ENCODE measurements at places on chromosomes 1 and 21.

GRCh38 chr1:18881642-18882431 lies 20.5 kb downstream of the ALDH4A1 start:
- no peaks in the 10 kb centered on the region for H3K4me1 ChIP-seq
- H3K27me3 ChIP-seq = no peaks in the 10 kb centered on the region

DNA sequence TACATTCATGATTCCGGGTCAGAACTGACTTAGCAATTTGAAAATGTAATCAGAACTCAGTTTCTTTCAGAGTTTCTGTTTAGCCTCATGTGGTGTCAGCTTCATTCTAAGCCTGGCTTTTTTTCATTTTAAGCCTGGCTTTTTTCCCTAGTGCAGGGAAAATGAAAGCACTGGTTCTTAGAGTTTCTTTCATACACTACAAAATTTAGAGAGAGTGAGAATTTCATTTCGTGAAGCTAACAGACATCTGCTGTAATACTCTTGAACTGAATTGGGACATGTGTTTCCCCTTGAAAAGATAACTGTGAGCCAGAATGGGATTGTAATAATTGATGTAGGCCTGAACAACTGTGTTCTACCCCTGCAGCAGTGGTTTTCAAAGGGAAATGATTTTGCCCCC lies 95.3 kb upstream of the KIAA0040 start:
- no peaks in the 10 kb centered on the region for H3K27me3 ChIP-seq
- no peak for DNase-seq
- no peak overlapping the region for H3K4me3 ChIP-seq
- peak overlapping the region; percentile 25 for H3K27ac ChIP-seq
- H3K4me1 ChIP-seq = no peaks in the 10 kb centered on the region

DNA sequence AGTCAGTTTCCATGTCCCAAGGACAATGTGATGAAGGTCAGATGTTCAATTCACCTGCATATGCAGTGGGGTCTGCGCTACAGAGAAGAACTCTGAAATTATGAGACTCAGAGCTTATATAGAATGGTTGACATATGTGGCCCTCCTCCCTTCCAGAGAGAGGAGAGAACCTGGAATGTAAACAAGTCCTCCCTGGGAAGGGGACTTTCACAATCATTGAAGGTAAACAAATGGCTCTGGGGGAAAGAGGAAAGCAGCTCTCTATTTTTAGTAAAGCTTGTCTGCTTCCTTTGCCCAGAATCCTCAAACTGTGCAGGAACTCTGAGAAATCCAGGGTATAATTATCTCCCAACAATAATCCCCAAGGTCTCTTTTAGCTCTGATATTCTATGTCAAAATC lies 9.8 kb downstream of the OVGP1 start:
- H3K27me3 ChIP-seq = no peaks in the 10 kb centered on the region
- no peak for DNase-seq
- H3K4me3 ChIP-seq = no peak overlapping the region
- H3K27ac ChIP-seq = no peak overlapping the region
- H3K36me3 ChIP-seq = peaks cover 11% of the 10 kb centered on the region

DNA sequence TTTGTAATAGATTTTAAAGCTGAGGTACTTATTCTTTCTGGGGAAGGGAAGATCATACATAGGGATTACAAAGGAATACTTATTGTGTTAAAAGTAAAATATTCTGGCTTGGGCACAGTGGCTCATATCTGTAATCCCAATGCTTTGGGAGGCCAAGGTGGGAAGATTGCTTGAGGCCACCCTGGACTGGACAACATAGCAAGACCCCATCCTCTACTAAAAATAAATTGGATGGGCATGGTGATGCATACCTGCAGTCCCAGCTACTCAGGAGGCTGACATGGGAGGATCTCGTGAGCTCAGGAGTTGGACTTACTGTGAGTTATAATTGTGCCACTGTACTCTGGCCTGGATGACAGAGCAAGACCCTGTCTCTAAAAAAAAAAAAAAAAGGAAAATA lies 27.6 kb downstream of the GABPB2 start:
- H3K36me3 ChIP-seq = peaks cover 22% of the 10 kb centered on the region
- no peak overlapping the region for H3K27ac ChIP-seq
- H3K4me3 ChIP-seq = no peak overlapping the region
- no peaks in the 10 kb centered on the region for H3K4me1 ChIP-seq
- no peaks in the 10 kb centered on the region for H3K27me3 ChIP-seq
- DNase-seq = no peak

DNA sequence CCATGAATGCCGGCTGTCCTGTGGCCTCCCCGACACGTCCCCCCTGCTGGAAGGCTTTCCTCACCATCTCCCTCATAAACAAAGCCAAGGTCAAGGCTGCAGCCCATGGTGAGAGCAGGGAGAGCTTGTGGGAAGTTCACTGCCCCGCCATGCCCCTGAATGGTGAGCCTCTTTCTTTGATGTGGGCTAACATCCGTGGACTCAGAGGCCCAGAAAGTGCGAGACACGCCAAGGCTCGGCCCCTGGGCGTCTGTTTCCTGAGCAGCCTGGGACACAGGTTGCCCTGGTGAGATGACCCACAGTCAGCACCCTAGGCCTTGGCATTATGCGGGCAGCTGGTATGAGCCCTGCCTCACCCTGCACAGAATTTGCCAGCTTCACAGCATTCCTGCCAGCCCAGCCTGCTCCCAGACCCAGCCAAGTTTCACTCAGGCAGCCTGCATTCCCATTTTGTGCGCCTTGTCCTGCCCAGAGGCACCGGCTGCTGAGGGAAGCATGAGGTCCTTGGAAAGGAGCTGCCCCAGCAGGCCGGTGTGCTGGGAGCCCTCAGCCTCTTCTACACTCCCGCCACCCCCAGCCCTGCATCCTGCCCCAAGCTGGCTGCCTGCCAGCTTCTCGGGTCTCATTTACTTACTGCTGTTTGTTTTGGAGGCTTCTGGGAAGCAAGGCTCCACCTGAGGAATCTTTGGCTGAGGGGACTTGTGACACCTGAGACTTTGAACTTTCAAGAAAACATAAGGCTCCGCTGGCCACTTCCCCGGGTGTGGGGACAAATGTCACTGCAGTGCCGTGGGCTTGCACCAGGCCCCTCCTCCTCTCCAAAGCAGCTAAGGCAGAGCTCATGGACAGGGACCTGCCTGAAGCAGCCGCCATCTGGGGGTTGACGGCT lies 31.9 kb downstream of the NEK2 start:
- H3K4me1 ChIP-seq = peaks cover 10% of the 10 kb centered on the region
- H3K27me3 ChIP-seq = no peaks in the 10 kb centered on the region
- H3K36me3 ChIP-seq = no peaks in the 10 kb centered on the region

- DNase-seq = no peak
- H3K4me1 ChIP-seq = no peaks in the 10 kb centered on the region
- H3K27ac ChIP-seq = no peak overlapping the region
- no peaks in the 10 kb centered on the region for H3K27me3 ChIP-seq
Observed at GRCh38 chr1:99540744-99541143, 105.2 kb upstream of the PALMD start.

- no peaks in the 10 kb centered on the region for H3K27me3 ChIP-seq
- no peak overlapping the region for H3K27ac ChIP-seq
- H3K4me3 ChIP-seq = no peak overlapping the region
- no peaks in the 10 kb centered on the region for H3K36me3 ChIP-seq
- DNase-seq = no peak
Observed at GRCh38 chr1:65332821-65333220, 23.5 kb downstream of the DNAJC6 start.

- H3K27ac ChIP-seq = no peak overlapping the region
- H3K36me3 ChIP-seq = no peaks in the 10 kb centered on the region
- H3K27me3 ChIP-seq = no peaks in the 10 kb centered on the region
Observed at GRCh38 chr1:41650028-41650880, 165.8 kb upstream of the EDN2 start.

DNA sequence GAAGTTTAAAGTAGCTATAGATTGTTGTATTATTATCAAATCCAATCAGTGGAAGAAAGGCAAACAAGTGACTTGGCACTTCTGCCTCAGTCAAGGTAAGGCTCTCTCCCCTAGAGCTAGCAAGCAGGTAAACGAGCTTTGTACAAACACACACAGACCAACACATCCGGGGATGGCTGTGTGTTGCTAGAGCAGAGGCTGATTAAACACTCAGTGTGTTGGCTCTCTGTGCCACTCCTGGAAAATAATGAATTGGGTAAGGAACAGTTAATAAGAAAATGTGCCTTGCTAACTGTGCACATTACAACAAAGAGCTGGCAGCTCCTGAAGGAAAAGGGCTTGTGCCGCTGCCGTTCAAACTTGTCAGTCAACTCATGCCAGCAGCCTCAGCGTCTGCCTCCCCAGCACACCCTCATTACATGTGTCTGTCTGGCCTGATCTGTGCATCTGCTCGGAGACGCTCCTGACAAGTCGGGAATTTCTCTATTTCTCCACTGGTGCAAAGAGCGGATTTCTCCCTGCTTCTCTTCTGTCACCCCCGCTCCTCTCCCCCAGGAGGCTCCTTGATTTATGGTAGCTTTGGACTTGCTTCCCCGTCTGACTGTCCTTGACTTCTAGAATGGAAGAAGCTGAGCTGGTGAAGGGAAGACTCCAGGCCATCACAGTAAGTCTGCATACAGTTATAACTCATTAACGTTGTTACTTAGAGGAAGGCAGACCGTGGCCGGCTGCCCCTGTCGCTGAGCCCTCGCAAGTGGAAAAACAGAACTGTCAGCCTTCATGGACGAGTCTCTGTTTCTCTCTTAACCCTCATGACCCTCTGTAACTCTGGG lies at the start of gene PALMD:
Gene PALMD (plus strand): TSS at position 415 of the 833 bp plus-strand sequence. CDS start 205 bp downstream, at position 620.
- peak within 1 kb of the TSS; percentile 41 for H3K4me3 ChIP-seq
- H3K27me3 ChIP-seq = no peaks in the 10 kb centered on the region
- DNase-seq = no peak
- peak within 1 kb of the TSS; percentile 19 for H3K27ac ChIP-seq
- no peaks in the 10 kb centered on the region for H3K36me3 ChIP-seq

DNA sequence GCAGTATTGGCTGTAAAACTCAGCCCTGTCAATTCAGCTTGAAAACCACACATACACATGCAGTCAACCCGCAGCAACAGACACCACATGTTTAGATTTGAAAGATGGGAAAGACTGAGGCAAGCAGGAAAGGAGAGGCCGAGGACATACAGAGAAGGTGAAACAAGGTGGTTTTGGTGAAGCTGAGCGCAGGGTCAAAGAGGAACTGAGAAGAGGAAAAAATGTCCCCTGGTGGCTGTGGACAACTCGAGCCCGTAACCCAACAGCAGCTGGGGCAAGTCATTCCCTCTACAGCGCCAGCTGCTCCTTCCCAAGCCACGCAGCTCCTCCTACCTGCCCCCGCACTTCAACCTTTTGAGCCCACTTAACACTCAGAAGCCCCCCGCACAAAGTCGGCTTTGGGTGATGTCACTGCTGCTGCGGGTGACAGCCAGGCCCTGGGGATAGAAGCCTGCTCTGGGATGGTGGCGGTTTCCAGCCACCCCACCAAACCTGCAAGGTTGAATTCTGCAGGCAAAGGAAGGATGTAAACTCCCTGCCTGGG lies 63.0 kb downstream of the KCNN3 start:
- DNase-seq = no peak
- no peaks in the 10 kb centered on the region for H3K36me3 ChIP-seq
- no peaks in the 10 kb centered on the region for H3K4me1 ChIP-seq
- H3K27me3 ChIP-seq = no peaks in the 10 kb centered on the region
- H3K4me3 ChIP-seq = no peak overlapping the region
- peak overlapping the region; percentile 57 for H3K27ac ChIP-seq

GRCh38 chr1:172976222-172977041 lies 74.3 kb downstream of the TNFSF18 start:
- no peaks in the 10 kb centered on the region for H3K27me3 ChIP-seq
- H3K36me3 ChIP-seq = no peaks in the 10 kb centered on the region
- no peaks in the 10 kb centered on the region for H3K4me1 ChIP-seq
- DNase-seq = no peak
- no peak overlapping the region for H3K27ac ChIP-seq
- H3K4me3 ChIP-seq = no peak overlapping the region

- H3K27me3 ChIP-seq = peaks cover 76% of the 10 kb centered on the region
- H3K4me1 ChIP-seq = peaks cover 11% of the 10 kb centered on the region
Observed at GRCh38 chr1:217138173-217138765, 415.0 kb upstream of the ESRRG start.

- no peak for DNase-seq
- H3K4me1 ChIP-seq = peaks cover 11% of the 10 kb centered on the region
- no peaks in the 10 kb centered on the region for H3K27me3 ChIP-seq
- peaks cover 9% of the 10 kb centered on the region for H3K36me3 ChIP-seq
- no peak overlapping the region for H3K4me3 ChIP-seq
- no peak overlapping the region for H3K27ac ChIP-seq
Observed at GRCh38 chr1:155695072-155695471, 6.2 kb downstream of the DAP3 start.

DNA sequence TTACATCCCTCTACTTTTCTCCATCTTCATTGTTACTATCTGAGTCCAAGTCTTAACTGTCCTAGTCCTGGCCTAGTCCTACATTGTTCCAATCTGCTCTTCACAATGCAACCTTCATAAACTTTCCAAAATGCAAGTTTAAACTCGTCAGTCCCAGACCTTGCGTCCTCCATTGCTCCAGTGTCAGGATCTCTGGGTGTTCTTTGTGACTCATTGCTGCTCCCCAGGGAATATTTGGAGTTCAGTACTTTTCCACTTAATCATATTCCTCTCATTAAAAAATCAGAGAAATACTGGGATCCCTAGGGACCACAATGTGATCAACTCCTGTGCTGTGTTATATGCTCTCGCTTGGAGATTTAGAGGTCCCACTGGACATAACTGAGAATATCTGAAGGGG lies 18.0 kb upstream of the KPRP start:
- no peak for DNase-seq
- H3K36me3 ChIP-seq = no peaks in the 10 kb centered on the region
- H3K27me3 ChIP-seq = no peaks in the 10 kb centered on the region
- H3K4me3 ChIP-seq = no peak overlapping the region

All from sigmoid colon (tissue), 7 donors.